ENCODE measurements at places on chromosomes 7 and 10. TPM values are rescaled to one million over a fixed set of nuclear protein-coding genes. Genes with fewer than 3 reads are reported as not detected.

The SFTPA2 gene
- total RNA-seq = not detected

The ANKRD30A gene
- total RNA-seq = not detected

The DPYSL4 gene
- 1.2 TPM for total RNA-seq

The GIMAP1 gene
- 19.0 TPM for total RNA-seq

The VSTM4 gene
- total RNA-seq = not detected

The NAPEPLD gene
- total RNA-seq = 6.0 TPM

The TMEM213 gene
- not detected for total RNA-seq

GRCh38 chr10:13915710-13916109, 328.9 kb downstream of the PRPF18 start:
- no peak for DNase-seq

DNA sequence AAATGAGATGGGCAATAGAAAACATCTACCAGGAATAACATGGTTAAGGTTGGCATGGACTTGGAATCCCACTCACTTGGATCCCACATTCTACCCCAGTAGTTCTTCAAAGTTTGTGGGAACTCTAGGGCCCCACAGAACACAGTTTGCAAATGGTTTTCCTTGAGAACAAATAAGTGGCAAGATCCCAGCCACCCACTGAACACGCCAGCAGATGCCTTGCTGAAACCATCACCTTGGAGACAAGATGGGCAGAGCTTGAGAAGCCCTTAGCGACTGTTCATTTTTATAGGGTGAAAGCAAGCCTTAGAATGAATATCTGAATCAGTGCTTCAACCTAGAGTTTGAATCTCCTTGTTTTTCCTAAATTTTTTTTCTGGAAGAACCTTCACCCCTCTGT, 349.1 kb downstream of the RPS24 start:
- DNase-seq = no peak

GRCh38 chr10:100567249-100567648, 31.5 kb downstream of the HIF1AN start:
- no peak for DNase-seq

DNA sequence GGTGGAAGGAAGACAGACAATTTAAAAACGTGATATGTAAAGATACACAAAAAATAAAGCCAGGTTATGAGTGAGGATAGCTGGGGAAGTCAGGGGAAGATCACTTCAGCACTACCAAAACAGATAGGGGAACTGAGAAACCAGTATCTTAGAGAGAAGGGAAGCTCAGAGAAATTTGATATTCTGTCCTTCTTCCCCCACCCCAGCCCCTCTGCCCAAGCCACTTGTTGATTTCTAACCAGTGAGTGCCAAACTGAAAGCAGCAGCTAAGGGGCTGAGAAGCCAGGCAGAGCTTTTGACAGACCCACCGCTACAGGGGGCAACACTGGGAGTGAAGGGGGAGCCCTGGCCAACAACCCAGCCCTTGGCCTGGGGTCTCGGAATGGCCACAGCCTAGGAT, 9.1 kb upstream of the SLC29A3 start:
- DNase-seq = no peak

DNA sequence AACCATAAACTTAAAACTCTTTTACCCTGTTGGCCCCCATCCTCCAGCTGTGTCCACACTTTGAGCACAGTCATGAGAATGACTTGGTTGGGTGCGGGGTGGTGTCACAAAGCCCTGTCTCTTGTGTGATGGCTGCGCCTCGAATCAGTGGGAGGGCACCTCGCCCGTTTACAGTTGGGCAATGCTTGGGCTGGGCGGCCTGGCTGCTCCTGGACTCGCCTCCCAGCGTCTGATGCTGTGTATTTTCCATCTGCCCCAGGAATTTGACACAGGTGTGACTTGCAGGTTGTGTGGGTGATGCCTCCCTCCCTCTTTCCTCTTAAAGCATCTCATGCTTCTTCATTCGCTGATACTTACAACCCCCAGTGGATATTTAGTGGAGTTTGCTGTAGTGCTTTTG, 33.7 kb downstream of the CHST12 start:
- DNase-seq = no peak

DNA sequence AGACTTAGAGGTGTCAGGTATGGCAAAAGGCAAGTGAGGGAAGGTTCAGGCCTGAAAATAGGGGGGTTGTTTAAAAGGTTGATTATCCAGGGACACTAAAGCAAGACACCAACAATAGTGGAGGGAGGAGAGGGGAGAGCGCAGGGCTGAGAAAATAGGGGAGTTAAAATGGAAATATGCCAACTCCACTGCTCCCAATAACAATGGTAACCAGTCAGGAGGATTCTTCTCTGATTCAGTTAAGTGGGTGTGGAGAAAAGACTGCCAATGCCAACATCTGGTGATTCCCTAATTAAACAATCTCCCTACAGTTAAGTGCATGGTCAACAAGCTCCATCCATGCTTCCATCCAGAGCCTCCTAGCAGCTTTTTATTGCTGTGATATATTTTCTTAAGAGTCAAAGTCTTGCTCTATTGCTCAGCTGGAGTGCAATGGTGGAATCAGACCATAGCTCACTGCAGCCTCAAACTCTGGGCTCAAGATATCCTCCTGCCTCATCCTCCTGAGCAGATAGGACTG, 183.3 kb downstream of the JAZF1 start:
- no peak for DNase-seq

DNA sequence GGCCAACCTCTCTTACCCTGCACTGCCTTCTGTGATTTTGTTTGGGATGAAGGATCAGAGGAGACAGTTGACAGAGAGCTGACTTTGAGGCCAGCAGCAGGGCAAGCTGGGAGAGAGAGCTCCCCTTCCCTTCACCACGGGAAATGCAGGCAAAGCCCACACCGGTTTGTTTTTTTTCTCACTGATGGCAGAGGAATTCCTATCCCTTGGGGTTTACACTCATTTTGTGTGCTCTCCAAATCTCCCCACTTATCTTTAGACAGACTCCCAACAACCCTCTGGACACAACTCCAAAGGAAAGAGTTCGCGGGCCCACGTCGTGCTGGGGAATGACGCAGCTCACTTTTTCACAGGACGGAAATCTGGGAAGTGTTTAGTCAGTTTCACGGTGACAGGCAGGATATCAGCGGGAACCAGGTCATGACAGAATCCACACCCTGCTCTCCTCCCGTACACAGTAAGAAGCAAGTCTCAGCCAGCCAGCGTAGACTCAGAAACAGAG, 68.3 kb upstream of the FAM171A1 start:
- no peak for DNase-seq

- no peak for DNase-seq
Measured at GRCh38 chr7:20799566-20800366, 13.1 kb upstream of the SP8 start.

DNA sequence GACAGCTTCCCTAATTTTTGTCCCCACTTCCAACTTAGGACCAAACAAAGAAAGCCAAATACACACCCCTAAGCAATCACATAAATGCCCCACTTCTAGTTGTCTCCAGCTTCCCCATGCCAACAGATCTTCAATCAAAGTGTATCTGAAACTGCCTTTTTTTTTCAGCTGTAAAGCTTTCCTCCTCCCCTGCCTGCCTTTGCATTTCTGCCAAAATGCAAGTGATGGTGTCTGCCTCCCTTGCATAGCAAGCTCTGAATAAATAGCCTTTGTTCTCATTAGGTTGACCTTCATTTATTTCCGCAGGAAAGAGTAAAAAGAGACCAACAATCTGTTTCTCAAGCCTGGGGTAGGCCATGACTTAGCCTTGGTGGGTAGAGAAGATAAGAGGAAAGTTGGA, 459.4 kb downstream of the GPAM start:
- no peak for DNase-seq

DNA sequence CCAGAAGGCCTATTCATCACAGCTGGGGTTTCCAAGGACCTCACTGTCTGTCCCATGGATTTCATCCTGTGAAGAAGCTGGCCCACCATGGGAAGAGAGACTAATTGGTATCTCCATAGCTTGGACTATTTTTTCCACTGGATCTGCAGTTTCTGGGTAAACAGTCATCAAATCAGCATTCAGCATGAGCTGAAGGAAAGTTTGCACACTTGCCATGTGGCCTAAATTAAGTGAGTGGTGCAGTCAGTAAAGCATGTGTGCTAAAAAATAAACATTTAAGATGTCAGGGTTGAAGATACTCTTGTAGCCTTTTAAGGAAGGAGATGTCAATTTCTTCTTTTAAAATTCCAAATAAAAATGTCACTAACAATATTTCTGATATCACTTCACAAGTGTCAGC, 381.1 kb upstream of the ZMIZ1 start:
- no peak for DNase-seq

- no peak for DNase-seq
Measured at GRCh38 chr7:24778543-24779282, 21.4 kb upstream of the GSDME start.
